ENCODE measurements at places on chromosomes 1 and 21.

DNA sequence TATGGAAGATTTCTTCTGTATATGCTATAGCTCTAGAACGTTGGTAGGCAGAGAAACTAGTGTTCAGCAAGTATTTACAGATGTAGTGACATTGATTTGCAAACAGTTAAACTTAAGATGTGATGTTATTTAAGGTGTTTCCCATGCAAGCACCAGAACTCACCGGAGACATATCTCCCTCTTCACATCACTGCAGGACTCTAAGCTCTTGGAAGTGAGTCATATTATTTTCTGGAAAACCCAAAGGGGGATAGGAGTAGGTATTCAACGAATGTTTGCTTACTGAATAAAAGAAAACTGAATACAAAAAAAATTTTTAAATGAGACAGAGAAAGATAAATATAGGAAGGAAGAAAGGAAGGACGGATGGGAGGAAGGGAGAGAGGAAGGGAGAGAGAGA lies 25.0 kb downstream of the RGS4 start:
- DNase-seq: no peak

DNA sequence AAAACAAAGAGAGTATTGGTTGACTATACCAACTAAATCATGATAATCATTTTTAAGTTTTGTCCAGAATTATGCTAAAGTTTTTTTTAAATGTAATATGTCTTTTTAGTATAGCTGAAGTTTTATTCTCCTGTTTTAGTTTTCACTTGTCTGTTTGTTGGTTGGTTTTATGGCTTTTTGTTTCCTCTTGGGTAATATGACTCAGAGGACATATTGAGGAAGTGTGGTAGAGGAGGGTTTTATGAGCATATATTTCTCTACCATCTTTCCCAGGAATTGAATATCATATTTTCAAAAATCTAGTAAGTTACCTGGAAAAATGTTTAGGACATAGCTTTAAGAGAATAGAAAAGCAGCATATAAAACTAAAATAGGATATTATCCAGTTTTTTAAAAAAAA lies 68.6 kb upstream of the MCOLN3 start:
- no peak for DNase-seq

DNA sequence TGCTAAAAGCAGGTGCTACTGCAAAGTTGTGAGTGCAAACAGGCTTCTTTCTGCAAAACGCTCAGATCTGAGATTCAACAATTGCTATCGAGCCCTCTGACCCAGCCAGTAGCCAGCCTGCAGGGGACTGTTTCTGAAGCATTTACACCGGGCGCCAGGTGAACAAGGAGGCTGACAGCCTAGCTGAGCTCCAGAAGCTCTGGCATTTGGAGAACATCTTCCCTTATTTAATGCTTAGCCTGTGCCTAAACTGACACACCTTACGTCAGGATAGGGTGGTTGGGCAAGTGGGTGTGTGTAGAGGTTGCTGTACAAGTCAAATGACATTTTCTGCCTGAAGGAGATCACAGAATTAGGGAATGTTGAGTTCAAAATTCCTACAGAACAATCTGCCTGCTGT lies 15.8 kb upstream of the PLA2G2C start:
- DNase-seq: no peak

DNA sequence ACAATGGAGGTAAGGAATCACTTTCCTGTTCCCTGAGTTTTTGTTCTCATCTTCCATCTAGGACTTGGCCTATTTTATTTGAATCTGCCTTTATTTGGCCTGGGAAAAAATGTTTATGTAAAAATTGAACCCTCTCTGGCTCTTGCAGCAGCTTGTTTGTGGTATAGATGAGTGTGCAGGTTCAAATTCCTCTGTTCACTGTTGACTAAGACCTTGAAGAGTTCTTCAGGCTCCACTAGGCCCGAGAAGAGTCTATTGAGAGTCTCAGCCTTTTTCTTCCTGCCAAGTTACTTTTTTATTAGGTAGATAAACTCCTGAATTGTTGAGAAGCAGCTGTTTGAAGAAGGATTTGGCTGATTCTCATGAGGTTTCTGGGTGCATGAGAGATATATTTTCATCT lies 248.8 kb upstream of the ADGRL2 start:
- no peak for DNase-seq

- peak; percentile 5 for DNase-seq
Measured at GRCh38 chr1:68116643-68117235, 66.3 kb upstream of the DIRAS3 start.

GRCh38 chr21:33688353-33688752 lies 46.1 kb downstream of the ITSN1 start:
- DNase-seq: no peak

- DNase-seq: no peak
Measured at GRCh38 chr1:16218014-16218673, 5.7 kb upstream of the ARHGEF19 start.

DNA sequence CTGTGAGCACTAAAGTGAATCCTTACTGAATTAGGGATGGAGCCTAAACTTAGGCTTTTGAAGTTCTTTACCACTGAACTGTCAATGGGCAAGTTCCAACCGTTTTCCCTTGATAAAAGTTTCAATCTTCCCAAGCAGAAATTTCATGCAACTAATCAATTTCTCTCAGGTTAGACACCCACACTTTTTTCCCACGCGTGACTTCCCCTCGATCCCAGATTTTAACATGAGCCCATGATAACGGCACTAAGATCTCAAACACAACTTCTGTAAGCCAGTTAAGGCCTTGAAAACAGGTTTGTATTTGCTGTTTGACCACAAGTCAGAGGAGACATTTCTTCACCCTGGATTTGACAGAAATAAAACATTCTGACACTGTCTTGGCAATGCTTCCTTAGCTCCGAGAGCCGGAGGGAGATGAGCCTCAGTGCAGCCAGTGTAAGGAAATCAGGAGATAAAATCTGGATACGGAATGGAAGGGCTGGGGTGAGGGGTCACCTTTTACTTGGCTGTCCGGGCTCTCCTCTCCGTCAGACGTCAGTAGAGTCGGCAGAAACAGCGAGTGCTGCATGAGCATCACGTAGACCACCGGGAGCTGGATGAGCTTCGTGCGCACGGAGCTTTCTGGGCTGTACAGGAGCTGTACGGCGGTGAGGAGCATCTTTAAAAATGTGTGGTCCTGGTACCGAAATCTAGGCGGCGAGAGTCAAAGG lies 39.7 kb downstream of the MRAP start:
- DNase-seq: no peak

DNA sequence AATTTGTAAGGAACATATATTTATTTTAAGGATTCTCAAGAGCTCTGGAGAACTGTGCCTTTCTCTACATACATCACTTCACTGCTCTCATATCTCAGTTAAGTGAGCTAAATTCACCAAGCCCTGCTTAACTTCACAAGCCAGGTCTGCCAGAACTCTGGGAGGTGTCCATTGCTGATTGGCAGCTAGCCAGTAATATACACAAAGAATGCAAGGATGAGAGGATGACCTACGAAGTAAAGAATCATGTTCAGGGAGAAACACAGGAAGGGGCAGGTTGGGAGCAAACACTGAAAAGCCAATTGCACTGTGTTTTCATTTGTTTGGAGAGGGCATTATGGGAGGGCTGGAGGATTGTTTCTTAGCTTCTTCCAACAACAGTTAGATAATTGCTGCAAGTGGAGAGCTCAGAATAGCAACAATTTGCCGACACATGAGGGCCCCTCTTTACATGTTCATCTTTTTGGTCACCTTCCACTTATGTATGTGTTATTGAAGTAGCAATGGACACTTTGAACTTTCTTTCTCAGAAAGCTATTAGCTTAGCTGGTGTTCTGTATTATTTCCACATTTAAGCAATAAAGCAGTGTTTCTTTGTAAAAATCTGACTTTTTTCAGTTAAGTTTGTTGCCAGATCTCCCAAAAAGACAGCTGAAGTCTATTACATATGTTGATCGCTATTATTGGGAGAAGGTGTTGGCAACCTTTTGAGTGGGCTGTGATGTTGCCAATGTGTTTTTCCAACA lies 254.8 kb downstream of the LTN1 start:
- no peak for DNase-seq

DNA sequence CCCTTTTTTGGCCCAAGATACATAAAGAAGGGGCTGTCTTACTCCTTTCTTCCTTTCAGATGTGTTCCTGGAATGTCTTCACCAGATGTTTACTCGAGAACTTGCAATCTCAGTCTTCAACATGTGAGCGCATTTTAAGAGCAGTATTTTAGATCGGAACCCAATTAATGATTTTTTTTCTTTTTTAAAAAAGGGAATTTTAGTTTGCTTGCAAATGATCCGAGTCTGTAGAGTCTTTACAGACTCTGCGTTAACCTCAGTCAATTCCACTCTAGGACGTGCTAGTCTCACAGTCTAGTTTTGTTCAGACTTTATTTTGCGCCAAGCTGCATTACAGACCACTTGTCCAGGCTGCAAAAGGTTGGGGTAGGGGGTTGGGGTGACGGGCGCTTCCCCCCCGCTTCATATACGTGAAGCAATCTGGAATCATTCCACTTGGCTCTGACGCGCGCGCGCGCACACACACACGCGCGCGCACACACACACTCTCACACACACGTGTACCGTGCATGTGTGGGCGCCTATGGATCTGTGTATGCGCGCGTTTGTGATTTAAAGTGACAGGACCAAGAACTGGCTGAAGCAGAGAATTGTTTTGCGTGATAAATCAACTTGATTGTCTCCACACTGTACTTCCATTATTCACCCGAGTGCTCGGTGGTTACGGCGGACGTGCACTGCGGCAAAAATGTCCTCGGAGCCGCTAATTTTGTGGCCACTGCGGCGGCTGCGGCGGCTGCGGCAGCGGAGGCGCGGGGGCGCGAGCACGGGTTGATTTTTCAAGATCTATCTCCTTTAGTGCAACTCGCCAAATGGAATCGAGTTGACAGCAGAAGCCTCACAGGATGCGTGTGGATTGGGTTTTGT lies 25.6 kb upstream of the NFIA start:
- no peak for DNase-seq

- DNase-seq: no peak
Measured at GRCh38 chr1:198943484-198944187, 304.8 kb downstream of the PTPRC start.

DNA sequence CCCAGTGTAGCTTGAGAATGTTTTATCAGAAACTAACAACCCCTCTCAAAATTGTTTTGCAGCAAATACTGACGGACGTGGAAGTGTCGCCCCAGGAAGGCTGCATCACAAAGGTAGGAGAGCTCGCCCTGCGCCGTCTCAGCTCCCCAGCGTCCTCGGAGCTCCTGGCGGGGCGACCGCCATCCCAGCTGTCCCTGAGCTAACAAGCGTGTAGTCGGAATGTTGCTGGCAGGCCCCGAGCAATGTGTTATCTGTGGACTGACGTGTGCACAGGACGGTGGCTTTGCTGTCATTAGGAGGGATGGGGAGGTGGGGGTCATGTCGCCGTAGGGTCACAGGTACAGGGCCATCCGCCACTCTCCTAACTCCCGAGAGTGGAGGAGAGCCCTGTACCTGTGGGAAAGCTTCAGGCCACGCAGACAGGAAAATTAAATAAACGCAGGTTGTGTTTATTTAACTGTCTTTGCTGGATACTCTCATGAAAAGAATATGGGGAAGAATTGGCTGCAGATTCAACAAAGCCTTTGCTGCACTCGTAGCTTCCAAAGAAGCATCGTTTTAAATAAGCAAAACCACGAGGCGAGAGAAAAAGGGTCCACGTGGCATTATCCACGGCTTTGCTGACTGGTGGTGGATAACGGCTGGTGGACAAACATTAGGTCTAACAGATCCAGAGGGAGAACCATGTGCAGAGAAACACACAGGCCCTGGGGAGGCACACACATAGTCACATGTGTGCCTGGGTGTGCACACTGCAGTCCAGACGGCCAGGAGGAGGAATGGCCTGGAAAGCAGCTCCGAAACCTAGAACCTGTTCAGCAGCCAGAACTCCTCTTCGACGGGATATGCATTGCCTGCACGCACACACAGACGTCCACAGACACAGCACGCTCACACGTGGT lies 175.3 kb downstream of the PRDM16 start:
- DNase-seq: no peak

DNA sequence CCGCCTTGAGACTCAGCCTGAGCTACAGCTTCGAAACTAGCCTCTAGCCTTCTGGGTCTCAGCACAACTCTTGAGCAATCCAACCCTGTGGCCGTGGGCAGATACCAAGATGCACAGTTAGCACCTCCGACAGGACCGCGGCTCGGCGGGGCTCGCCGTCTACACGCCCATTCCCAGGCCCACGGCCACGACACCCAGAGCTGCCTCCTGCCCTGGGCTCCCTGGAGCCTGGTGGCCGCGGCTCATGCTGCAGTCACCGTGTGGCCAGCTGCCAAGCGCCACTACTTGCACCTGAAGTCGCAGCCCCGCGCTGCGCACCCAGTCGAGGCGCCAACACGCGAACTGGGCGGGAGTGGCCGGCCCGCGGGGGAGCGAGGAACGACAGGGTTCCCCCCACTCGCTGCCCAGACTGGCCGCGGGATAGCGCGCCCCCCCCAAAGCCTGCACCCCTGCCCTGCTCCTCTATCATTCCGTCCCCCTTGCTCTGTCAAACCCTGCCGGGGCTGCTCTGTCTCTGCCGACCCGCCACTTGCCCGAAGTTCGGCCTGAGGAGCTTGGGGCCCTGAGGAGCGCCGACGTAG lies 729 bp upstream of the CDCA8 start:
- DNase-seq: no peak

GRCh38 chr1:156276532-156276931 lies 6.1 kb downstream of the SMG5 start:
- DNase-seq: no peak

GRCh38 chr1:229003233-229004031 lies 267.5 kb upstream of the RAB4A start:
- no peak for DNase-seq

DNA sequence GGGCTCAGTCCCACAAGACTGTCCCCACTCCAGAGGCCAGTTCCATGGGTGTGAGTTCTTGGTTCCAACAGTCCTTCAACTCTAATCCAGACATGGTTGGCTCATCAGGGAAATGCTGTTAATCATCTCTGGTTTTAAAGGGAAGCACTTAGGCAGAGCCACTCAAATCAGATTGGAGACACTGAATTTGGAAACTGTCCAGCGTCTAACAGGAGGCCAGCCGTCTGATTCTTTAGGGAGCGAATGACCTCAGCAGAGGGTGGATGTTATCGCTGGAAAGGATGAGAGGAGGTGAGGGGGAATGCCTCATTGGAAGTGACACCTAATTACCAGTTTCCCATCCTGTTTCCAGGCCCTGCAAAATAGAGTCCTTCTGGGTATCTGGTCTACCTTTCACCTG lies 22.8 kb upstream of the LRRC38 start:
- no peak for DNase-seq

DNA sequence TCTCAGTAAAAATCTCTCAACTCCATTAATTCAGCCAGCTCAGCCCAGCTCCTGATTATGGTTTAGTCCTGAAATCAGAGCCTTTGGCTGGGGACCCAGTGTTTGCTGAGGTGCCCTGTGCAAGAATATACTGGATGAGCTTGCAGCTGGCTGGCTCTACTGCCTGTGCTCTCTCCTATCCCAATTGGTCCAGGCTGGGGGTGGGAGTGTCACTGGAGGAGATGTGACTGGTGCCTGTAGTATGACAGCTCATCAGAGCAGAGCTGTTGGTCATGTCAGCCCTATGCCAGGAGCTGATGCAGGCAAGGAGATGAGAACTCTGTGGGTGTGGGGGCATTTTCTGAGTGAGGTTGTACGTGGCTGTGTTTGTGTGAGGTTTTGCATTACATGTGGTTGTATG lies 87.0 kb downstream of the TNR start:
- DNase-seq: no peak

- no peak for DNase-seq
Measured at GRCh38 chr1:181213056-181213455, 124.6 kb downstream of the IER5 start.

All from GM19239 (cell line).